Panc1 (cell line): ENCODE measurements at places on chromosomes 3 and 15. TPM values are rescaled to one million over a fixed set of nuclear protein-coding genes. Genes with fewer than 3 reads are reported as not detected.

Gene DAG1
- 160 TPM for total RNA-seq

Gene BUB1B
- total RNA-seq = 67.8 TPM

DNA sequence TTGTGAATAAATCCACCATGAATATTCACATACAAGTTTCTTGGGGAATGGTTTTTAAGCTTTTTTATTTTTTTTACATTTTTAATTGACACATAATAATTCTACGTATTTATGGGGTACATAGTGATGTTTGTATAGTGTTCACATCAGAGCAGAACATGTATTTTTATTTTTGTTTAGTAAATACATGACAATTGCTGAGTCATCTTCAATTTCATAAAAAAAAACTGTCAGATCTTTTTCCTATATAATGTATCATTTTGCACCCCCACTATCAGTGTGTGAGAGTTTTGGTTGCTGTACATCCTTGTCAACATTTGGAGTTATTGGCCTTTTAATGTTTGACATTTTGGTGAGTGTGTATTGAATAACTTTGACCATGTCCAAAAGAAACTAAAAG, 39.9 kb upstream of the FILIP1L start:
- DNase-seq = no peak

Gene MUSTN1
- total RNA-seq = 0.49 TPM

Gene CFAP100
- total RNA-seq = not detected

GRCh38 chr3:193902607-193903511, 233.1 kb upstream of the HES1 start:
- no peak for DNase-seq

Gene ZNF662
- total RNA-seq = not detected

- DNase-seq = no peak
Observed at GRCh38 chr3:43448098-43448497, 161.8 kb downstream of the SNRK start.

- DNase-seq = no peak
Observed at GRCh38 chr15:39587096-39587721, 6.3 kb downstream of the THBS1 start.

GRCh38 chr3:61960976-61961375, 399.6 kb downstream of the PTPRG start:
- DNase-seq = no peak

GRCh38 chr15:28931828-28932227, 46.1 kb downstream of the APBA2 start:
- DNase-seq = no peak

Gene FANCD2OS
- total RNA-seq = not detected

- DNase-seq = no peak
Observed at GRCh38 chr15:38819387-38819950, 254.9 kb upstream of the RASGRP1 start.

Gene ZCWPW2
- total RNA-seq = 0.82 TPM

DNA sequence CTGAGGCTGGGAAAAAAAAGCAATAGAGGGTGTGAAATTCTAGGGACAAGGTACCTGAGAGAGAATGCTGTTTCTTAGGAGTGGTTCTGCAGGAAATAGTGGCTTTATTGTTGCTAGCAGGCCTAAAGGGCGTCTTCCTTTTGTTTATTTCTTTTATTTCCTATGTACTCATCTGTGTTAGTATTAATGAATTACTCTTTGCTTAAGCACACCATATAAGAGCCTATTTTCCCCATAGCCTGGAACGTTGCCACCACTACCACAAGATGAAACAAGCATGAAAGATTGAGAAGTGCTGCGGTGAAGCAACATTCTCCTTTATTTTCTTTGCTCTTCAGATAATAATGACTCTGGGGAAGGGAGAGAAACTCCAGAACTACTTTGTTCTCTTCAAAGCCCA, 21.3 kb upstream of the GOLIM4 start:
- DNase-seq = no peak

DNA sequence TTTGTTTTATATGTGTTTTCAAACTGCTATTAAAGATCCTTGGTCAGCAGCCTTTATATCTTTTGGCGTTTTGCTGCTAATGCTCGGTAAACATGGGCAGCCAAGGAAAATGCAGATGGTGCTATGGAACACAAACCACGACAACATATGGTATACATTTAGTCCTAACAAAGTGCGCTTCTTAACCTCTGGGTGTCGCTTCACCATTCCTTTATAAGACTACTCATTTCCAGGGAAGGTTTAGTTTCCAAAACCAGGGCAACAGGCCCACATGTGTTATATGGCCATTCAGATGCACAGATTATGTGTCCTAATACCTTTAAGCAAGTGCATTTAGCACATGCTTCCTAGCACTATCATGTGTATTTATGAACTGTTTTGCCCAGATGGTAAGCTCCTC, 14.7 kb downstream of the SHOX2 start:
- no peak for DNase-seq

DNA sequence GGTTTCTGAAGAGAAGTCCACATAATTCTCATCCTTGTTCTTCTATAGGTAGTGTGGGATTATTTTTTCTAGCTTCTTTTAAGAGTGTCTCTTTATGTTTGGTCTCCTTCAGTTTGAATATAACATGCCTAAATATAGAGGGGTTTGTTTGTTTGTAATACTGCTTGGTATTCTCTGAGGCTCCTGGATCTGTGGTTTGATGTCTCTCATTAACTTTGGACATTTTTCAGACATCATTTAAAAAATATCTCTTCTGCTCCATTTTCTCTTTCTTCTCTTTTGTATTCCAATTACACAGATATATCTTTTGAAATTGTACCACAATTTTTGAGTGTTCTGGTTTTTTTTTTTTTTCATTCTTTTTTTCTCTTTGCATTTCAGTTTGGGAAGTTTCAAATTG, 113.1 kb downstream of the ARNT2 start:
- no peak for DNase-seq

DNA sequence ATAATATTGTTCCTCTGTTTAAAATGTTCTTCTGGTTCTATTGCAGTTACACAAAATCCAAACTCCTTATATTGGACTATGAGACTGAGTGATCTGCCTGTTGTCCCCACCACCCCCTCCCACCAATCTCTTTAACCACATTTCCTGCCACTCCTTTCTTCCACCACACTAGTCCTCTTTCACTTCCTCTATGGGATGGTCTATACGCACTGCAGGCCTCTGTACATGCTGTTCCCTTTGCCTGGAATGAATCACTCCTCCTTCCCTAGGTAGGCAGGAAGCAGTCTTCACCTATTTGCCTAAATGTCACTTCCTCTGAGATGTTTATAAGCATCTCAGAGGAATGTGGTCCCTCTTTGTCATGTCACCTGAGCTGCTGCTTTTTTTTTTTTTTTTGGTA, 4.0 kb downstream of the MAP2K1 start:
- no peak for DNase-seq

DNA sequence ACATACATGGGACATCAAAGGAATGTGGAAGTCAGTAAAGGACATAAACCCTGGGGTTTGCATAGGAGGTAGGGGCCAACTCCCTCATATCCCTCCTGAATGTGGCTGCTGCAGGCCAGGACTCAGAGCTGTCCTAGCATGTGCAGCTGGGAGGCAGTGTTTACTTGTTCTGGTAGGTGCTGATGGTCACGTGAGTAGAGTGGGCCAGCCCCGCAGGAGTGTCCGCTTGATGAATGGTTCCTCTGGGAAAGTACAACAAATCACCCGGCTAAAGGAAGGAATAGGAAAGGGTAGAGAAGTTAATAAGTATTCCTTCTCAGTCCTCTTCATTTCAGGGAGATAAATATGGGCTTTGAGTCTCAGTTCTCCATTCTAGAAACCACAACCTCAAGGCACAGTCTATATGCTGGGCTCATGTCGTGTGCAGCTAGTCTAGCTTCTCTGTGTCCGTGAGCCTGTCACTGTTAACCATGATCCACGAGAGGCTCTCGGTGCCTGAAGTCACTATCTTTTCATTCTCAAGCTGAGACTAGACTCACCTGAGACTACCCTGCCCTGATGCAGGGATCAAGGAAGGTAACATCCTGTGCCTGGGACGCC, 17.9 kb downstream of the RIOX2 start:
- no peak for DNase-seq

DNA sequence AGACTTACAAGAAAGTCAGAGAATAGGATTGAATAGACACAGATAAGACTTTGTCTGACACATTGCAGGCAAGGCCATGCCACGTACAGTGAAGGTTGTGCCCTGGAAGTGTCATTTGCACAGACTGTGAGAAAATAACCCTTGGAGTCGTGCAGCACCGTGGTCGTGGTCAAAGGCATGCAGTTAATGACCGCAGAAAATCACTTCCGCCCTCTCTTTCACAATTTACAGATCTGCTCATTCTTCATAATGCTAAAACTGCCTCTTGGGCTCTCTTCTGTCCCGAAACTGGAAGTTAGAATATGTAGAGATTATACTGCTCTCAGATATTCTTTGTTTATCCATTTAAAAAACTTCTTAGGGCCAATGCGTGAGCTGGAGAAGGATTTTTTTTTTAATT, 73.2 kb upstream of the CTXND1 start:
- DNase-seq = no peak

- no peak for DNase-seq
Observed at GRCh38 chr3:51436998-51437639, 46.0 kb downstream of the RBM15B start.

GRCh38 chr3:159348431-159348830, 546.6 kb downstream of the MFSD1 start:
- DNase-seq = no peak

GRCh38 chr15:90044916-90045371, 43.8 kb downstream of the ZNF710 start:
- no peak for DNase-seq

- no peak for DNase-seq
Observed at GRCh38 chr15:74616366-74616939, 817 bp downstream of the CLK3 start.

DNA sequence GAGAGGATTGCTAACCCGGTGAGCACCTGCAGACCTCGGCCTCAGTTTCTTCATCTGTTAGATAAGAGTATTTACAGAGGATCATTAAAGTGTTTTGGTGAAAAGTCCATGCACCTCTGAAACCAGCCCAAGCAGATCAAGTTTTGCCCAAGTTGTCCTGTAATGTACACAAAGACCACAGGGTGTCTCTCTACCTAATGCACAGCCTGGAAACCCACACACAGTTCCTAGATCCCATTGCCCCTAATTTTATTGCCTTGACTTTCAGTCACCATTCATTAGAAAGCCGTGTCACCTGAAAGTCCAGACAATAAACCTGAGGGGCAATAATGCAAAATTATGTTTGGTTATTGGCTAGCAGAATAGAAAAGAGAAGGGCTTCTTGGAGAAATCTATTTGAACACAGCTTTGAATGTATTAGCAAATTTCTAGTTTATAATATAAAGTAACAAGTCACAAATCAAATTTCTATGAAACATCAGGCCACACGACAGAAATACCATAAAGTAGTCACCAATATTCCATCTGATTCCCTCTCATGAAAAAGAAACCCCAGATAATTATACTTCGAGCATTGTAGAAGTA, 161.3 kb upstream of the SLC2A2 start:
- DNase-seq = no peak

- no peak for DNase-seq
Observed at GRCh38 chr15:96247621-96248305, 82.7 kb upstream of the NR2F2 start.

Gene LRTM1
- not detected for total RNA-seq
